ENCODE measurements at places on chromosomes 2 and 18.

GRCh38 chr2:148702475-148702874 lies 57.9 kb downstream of the EPC2 start:
- DNase-seq: no peak

DNA sequence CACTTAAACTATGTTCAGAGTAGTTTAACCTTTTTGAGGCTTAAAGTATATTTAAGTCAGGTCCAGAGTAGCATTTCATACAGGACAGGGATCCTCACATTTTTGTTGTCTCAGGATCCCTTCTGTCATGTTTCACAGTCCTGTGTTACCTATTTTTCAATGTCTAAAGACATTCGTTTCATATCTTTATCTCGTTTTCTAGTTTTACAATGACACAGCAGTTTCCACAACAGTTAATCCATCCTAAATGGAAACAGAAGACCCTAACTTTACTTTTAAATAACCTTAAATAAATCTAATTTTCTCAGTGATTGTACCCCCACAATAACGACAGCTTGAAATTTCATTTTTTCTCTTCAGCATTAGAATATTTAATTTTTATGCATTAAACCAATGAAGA lies 17.3 kb upstream of the SCN9A start:
- no peak for DNase-seq

DNA sequence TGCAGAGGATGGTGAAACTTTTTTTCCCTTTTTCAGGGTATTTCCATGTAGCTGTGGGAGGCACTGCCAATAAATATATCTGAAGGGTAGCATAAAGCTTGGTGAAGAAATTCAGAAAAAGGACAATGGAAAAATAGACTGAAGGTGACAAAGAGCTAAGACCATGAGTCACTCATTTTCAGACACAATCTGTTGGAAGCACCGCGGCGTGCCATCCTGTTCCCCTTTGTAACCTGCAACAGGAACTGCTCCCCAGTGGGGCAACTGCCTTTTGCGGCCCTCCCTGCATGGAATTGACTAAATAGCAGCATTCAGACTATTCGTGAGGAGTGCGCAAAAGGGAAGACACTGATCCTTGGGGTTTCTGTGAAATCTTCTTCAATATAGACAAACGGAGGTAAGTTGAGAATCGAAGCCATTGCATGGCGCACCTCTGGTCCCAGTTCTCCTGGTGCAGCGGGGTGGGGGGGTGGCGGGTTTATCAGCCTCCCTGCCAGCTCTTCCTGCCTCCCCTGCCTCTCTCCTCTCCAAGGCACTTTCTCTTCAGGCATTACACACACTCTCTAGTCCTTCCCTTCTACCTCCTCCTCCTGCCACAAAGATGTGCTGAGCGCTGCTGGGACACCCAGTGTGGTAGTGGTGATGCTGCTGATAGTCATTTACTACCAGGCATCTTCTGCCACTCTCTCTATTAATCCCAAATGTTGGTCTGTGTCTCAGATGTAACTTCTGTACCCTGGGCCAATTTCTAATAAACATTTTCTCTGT lies 126.2 kb upstream of the TMEM200C start:
- DNase-seq: no peak

- no peak for DNase-seq
Observed at GRCh38 chr2:79945653-79946445, 358.7 kb downstream of the LRRTM1 start.

GRCh38 chr2:130843321-130843985 lies 6.7 kb downstream of the ARHGEF4 start:
- DNase-seq: no peak
